Heart left ventricle (tissue), 16 donors: ENCODE measurements at places on chromosomes 16 and 17. TPM values are rescaled to one million over a fixed set of nuclear protein-coding genes. Genes with fewer than 3 reads are reported as not detected.

Gene TBC1D28
- not detected for total RNA-seq

Gene TNFRSF13B
- total RNA-seq: not detected

Gene HOXB6
- total RNA-seq: 0.50 TPM

Gene KRT27
- total RNA-seq: not detected

Gene TP53I13
- 33.0 TPM for total RNA-seq

Gene RCVRN
- total RNA-seq: not detected

Gene PLLP
- total RNA-seq: 3.7 TPM

Gene FBXW10B
- 0.77 TPM for total RNA-seq

Gene KRT33B
- total RNA-seq: not detected

Gene MTHFSD
- total RNA-seq: 17.0 TPM

Gene NME2
- 289 TPM for total RNA-seq

Gene NHLRC4
- total RNA-seq: 0.75 TPM

Gene RNF112
- total RNA-seq: 1.5 TPM

Gene HP
- total RNA-seq: 4.8 TPM

Gene SKAP1
- not detected for total RNA-seq

Gene MARCHF10
- total RNA-seq: not detected

Gene FOXC2
- 3.3 TPM for total RNA-seq

Gene TOM1L1
- 10.0 TPM for total RNA-seq
